ENCODE measurements at places on chromosomes 7 and 10.

- no peak for DNase-seq
These were observed 86.4 kb downstream of the VPS41 start for GRCh38 chr7:38822549-38822948.

- DNase-seq: no peak
These were observed 1111.6 kb upstream of the SORCS1 start for GRCh38 chr10:108275895-108276685.

DNA sequence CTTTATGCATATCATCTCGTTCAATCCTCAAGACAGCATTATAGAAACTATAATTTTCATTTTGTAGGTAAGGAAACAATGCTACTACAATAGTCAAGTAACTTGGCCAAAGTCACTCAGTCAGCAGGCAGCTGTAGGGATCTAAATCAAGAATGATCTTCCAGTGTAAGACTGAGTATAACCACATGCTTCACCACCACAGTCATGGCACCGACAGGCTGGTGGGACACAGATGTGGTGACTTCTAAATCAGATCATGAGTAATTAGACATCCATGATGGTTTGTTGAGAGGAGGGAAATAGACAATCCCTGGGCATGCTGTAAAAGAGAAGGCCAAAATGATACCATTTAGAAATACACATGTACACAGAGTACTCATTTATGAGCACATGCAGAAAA lies 84.1 kb upstream of the ASAH2 start:
- DNase-seq: no peak

DNA sequence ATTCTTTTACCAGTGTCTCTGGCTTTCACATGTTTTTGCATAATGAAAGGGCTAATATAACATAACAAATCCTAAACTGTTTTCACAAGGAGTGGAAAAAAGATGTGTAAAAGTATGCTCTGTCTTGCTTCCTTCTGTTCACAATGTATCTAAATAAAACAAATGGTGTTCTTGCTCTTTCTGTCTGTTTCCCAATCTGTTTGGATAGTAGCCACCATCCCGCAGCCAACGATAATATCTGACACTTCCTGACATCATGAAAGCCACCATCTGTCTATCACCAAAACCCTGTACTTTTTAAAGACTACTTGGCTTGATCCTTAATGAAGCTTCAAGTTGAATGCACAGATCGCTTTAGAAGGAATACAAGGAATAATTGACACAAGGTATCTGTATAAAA lies 246.2 kb downstream of the ETV1 start:
- no peak for DNase-seq

- DNase-seq: no peak
These were observed 609.6 kb downstream of the PARD3 start for GRCh38 chr10:34205452-34205851.

DNA sequence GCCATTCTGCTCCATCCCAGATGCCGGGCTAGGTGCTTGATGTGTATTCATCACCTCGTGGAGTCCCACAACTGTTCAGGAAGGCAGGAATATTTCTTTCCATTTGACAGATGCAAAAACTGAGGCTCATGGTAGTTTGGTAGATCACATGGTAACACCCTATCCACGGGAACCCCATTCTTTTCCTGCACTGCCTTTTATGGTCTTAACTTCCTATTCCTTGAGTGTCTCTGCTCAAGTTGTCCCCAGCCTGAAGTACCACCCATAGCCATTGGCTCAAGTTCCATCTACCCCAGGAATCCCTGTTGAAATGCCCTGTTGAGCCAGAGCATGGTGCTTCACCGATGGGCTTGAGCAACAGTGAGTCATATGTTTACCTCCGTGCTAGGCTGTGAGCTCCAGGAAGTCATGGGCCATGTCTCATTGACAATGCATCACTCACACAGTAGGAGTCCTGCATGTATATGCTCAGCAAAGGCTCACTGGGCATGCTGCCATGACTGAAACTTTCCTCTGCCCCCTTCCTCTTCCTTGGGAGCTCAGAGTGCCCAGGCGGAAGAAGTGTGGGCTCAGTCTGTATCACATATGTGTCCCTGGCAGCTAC lies 71.7 kb upstream of the ADAM12 start:
- DNase-seq: peak; percentile 69

GRCh38 chr10:88157981-88158465 lies 294.6 kb downstream of the PTEN start:
- DNase-seq: peak; percentile 64

- peak; percentile 16 for DNase-seq
These were observed 932 bp downstream of the ESYT2 start for GRCh38 chr7:158828133-158829020.

DNA sequence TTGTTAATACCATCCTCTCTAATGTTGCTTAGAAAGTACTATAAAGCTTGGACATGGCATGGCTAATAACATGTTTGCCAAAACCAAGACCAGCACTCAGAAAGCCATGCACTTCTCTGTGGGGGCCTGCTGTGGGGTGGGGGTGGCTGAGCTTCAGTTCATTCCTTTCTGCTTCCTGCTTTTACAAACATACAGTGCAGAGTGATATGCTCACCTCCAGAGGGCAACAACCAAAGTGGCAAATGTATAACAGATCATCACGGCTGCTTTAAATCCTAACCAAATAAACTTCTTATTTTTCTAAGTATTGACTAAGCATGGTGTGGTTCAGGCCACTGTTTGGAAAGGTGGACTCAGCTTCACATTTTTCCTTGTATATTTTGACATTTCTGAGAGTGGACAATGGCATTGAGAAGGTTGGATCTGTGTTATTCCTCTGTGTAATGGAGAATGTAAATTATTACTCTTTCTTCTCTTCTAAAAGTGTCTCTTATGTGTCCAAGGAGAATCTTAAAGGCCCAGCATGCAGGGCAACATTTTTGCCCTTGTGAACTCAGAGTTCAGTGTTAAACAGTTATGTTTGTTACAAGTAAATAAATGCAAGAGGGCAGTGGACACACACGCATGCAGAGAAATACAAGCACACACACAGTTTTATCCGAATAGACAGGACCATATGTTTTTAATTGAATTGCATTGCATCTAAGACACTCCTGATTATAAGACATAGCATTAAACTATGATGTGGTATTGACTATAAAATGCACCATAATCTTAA lies 186.1 kb downstream of the HERPUD2 start:
- DNase-seq: no peak

- DNase-seq: no peak
These were observed 31.8 kb upstream of the SFTPD start for GRCh38 chr10:79980711-79981110.

- no peak for DNase-seq
These were observed 54.5 kb upstream of the TOMM7 start for GRCh38 chr7:22876986-22877729.

DNA sequence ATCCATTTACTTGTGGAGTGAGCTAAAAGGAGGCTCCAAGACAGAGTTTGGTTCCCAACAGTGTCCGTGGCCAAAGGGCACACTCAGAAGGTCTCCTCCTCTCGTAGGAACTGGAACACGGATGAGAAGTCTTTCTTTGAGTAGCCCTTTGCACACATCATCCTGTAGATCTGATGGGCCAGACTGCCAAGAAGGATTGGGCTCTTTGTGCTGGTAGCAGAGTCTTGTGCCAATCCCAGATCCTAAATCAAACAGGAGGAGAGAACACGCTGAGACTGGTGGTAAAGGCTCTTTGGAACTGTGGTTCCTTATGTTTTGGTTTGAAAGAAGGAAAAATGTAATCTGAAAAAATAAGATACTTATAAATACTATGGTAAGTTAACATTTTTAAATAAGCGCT lies 136.6 kb downstream of the HIBADH start:
- no peak for DNase-seq

DNA sequence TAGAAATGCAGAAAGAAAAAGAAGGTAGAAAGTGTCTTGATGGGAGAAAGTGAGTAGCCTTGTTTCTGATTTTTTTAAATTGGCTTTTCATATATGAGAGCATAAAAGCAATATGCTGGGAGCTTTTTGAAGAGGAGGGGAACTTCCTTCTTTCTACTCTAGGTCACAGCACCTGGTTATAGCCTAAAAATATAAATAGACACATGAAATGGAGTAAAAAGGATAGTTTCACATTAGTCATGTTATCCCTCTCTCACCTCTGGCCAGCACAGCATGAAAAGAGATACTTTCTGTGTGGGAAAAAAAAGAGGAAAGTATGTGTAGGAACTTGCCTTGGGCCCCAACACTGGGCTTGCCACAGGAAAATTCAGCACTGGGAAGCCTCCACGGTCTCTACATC lies 292.2 kb upstream of the ZWINT start:
- DNase-seq: no peak

DNA sequence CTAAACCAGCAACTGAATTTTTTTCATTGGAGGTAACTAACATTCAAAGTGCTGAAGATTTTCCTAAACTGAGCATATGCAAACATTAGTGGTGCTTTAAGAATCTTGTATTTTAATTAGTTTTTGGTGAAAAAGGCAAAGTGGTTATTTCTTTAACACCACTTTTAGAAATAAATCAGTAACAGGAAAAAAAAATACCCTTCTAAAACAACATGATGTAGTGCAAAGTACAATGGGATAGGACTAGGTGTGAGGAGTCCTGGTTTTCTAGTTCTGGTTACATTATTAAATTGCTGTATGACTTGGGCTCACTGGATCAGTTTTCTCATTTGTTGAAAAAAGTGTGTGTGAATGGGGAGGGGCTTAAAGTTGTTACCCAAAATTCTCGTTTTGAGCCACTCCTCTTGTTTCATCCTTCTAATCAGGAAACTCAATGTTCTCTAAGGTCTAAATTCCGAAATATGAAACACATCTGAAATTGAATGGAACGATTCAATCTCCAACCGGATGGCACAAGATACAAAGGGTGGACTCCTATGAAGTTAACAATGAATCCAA lies 1.8 kb downstream of the WASL start:
- no peak for DNase-seq

DNA sequence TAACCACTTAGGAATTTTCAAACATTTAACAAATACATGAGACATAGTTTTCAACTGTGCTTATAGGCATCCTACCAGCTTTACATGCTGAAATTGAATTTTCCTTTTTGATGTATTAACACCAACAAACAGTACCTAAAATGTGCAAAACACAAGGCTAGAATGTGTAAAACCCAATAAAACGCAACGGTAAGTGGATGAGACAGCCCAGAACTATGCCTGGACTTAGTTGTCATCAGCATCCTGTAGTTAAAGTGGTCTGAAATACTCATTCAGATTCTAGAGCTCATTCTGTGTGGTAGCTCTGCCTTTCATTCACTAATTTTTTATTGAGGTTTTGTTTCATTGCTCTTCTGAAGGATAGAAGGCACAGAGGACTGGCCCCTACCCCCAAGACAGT lies 137.1 kb downstream of the BMPER start:
- DNase-seq: no peak

GRCh38 chr10:92547676-92548075 lies 26.2 kb downstream of the IDE start:
- no peak for DNase-seq

GRCh38 chr7:144069511-144069910 lies at the start of gene OR2A25:
OR2A25 (plus strand) TSS chr7:144069811; CDS start chr7:144074220, 4,409 bp downstream.
- no peak for DNase-seq
